ENCODE measurements at places on chromosomes 16 and 17.

GRCh38 chr17:526425-526824 is 173.8 kb upstream of the RPH3AL start:
- no peak for DNase-seq

GRCh38 chr16:50880926-50881325 is 139.0 kb downstream of the CYLD start:
- DNase-seq = no peak

DNA sequence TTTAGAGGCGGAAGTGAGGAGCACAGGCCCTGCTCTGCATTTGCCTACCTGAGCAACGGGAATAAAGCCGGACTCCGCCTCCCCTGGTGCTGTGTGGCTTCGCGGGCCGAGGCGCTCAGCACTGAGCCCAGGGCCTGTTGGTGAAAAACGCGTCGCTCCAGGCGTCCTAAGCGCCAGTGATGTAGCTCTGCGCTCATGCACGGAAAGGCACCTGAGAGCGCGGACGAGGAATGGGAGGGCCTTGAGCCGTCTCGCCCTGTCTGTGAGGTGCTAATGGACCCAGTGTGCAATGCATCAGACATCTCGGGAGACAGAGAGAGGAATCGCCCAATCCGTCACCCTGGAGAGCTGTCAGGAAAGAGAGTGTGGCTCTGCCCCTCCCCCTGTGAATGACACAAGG is 17.2 kb upstream of the ATP2A3 start:
- DNase-seq = no peak

- DNase-seq = no peak
Measured at GRCh38 chr16:83549316-83550182, 258.2 kb upstream of the HSBP1 start.

GRCh38 chr16:74107795-74108610 is 188.6 kb upstream of the PSMD7 start:
- DNase-seq = no peak

DNA sequence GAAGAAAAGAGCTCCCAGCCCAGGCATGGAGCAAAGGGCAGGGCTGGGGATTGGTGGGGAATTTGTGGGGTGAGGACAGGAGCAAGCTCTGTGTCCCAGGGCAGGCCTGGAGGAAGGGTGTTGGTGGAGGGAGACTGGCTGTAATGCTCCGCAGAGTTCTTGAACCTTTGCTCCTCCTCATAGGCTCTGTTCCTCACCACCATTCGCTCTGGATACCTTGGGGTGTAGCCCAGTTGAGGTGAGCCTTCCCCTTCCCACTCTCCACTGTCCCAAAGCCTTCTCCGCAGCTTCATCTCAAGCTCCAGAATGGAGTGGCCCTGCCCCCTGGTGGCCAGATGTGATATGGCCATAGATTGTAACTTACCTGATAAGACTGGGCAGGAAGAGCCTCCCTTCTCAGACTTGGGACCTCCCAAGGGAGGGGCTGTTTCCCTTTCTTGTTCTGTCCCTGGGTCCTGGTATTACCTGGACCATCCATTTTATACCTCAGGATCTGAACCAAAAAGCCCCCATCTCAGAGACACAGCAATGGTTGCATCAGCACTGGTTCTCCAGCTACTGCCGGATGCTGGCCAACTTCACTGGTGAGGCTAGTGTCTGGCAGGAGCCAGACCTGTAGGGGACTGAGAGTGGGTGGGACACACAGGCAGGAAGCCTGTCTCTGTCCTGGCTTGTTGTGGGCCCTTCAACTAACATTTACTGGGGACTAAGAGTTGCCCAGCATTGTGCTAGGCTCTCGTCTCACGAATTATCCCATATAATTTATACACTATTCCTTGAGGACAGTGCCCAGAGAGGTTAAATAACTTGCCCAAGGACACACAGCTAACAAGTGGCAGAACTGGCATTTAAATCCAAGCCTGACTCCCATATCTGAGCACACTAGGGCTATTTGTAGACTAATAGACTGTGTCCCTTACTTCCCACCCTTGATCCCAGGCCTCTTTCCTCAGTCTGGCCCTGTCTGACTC is 19.1 kb upstream of the STAC2 start:
- peak; percentile 70 for DNase-seq

DNA sequence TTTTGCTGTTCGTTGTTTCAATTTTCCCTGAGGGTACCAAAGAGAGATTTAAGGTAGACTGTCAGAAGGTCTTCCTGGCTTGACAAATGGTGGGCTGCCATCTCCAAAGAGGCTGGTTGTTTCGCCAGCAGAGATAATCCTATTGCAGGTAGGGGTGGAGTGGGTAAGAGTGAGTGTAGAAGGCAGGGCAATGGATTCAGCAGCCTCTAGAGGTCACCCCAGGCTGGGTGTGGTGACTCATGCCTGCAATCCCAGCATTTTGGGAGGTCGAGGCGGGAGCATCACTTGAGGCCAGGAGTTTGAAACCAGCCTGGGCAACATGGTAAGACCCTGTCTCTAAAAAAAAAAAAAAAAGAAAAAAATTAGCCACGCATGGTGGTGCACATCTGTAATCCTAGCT is 34.6 kb downstream of the DCAKD start:
- DNase-seq = no peak

- no peak for DNase-seq
Measured at GRCh38 chr17:62630365-62631085, 3.1 kb downstream of the MRC2 start.

GRCh38 chr16:66741169-66741900 is 10.1 kb downstream of the DYNC1LI2 start:
- no peak for DNase-seq

GRCh38 chr16:2038382-2039231 is 9.0 kb downstream of the NTHL1 start:
- peak; percentile 69 for DNase-seq

All from right kidney (tissue), 9 donors.